Lower lobe of right lung (tissue), 2 donors: ENCODE measurements at places on chromosomes 2 and 18. TPM values are rescaled to one million over a fixed set of nuclear protein-coding genes. Genes with fewer than 3 reads are reported as not detected.

DNA sequence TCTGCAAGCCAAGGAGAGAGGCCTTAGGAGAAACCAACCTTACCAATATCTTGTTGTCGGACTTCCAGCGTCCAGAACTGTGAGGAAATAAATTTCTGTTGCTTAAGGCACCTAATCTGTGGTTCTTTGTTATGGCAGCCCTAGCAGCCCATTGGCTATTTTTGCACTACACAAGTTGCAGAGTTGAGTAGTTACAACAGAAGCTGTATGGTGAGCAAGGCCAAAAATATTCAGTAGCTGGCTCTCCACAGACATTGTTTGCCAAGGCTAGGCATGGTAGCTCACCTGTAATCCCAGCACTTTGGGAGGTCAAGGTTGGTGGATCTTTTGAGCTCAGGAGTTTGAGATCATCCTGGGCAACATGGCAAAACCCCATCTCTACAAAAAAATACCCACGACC, 27.1 kb upstream of the SCYGR1 start:
- no peak for DNase-seq

GRCh38 chr18:23095463-23095862, 39.8 kb upstream of the CABLES1 start:
- no peak for DNase-seq

DNA sequence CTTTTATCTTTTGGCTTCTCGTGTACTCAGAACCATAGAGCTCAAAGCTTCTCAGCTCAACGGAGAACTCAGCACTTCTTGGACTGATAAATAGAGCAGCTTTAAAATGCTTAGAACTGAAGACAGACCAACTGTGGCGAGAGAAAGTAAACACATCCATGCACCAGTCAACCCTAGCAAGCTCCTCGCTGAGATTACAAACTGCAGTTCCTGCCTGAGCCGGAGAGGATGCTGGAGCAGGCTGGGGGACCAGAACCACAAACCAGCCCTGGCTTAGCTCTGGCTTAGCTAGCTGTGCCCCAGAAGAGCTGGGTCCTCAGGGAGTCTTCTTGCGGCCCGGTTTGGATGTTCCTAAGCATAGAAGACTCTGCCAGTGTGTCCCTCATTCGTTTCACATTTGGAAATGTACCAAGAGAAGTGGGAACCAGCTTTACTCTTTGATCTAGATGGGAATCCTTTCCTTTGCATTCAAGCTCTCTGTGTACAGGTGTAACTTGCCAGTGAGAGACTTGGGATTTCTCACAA, 5.6 kb downstream of the PAX8 start:
- no peak for DNase-seq

DNA sequence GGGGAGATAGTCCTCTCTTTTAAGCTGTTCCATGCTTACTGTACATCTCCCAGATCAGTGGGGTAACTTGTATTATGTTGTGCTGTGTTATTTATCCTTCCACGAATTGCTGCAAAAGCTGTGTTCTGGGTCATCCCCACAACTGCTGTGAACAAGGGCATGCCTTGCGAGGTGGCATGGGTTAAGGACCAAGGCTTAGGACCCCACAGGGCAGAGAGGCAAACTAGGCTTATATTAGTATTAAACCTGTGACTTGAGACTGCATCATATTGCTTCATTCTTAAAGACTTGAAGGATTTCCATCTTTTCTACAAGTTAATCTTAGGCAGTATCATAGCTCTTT, 19.9 kb downstream of the RND3 start:
- DNase-seq = no peak

The TUBA4B gene
- total RNA-seq = 3.5 TPM

The IL37 gene
- total RNA-seq = not detected

The SRD5A2 gene
- total RNA-seq = 1.2 TPM
